Stimulated activated CD4-positive, alpha-beta T cell treated with anti-CD3 and anti-CD28 coated beads, Interleukin-2, amount 100 ng/mL, for 4 hours (primary cell): ENCODE measurements at places on chromosomes 16 and 17.
A peak's percentile ranks its signal among the peaks of the same experiment; 100 is the strongest.

DNA sequence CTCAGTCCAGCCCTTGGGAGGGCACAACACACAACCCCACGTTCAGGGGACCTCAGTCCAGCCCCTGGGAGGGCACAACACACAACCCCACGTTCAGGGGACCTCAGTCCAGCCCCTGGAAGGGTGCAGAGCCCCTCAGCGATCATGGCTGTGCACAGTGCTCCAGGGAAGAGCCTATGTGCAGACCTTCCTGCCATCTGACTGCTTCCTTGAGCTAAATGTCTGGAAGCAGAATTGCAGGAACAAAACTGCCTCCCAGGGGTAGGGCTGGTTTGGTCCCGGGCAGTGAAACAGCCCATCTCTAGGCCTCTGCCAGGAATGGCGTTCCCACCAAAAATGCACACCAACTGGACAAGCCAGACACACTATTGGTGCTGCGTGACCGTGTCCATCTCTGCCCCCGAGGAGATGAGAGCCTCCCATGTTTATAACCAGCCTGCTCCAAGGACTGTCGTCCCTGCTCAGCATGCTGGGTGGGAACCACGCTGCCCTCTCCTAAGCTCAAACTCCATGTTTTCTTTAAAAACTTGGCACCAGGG is 44.0 kb downstream of the ZNF276 start:
- DNase-seq, result no peak

DNA sequence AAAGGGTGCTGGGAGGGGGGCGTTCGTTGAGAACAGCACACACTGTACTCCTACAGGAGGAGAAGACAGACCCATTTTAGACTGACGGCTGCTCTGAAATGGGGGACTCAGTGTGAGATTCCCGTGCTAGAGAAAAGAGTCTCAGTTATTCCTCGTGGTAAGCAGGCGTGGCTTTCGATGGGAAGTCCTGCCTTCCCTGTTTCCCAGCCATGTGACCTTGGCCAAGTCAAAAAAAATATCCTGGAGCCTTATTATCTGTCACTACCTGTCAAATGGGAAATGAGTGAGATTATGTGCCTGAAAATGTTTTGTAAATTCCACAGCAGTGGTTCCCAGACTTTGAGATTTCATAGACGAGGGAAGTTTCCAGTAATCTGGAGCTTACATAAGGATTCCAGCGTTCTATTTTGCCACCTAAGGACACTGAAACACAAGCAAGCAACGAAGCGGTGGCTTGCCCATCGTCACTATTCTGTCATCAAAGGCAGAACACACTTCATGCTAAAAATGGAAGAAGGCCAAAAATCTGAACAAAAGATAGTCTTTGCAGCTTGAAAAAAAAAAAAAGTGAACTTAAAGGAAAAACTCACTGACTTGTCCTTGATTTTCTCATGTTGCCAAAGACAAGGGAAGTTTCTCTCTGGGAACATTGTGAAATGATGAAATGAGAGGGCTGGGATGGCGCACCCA is 253.4 kb upstream of the RPL38 start:
- DNase-seq, result no peak

DNA sequence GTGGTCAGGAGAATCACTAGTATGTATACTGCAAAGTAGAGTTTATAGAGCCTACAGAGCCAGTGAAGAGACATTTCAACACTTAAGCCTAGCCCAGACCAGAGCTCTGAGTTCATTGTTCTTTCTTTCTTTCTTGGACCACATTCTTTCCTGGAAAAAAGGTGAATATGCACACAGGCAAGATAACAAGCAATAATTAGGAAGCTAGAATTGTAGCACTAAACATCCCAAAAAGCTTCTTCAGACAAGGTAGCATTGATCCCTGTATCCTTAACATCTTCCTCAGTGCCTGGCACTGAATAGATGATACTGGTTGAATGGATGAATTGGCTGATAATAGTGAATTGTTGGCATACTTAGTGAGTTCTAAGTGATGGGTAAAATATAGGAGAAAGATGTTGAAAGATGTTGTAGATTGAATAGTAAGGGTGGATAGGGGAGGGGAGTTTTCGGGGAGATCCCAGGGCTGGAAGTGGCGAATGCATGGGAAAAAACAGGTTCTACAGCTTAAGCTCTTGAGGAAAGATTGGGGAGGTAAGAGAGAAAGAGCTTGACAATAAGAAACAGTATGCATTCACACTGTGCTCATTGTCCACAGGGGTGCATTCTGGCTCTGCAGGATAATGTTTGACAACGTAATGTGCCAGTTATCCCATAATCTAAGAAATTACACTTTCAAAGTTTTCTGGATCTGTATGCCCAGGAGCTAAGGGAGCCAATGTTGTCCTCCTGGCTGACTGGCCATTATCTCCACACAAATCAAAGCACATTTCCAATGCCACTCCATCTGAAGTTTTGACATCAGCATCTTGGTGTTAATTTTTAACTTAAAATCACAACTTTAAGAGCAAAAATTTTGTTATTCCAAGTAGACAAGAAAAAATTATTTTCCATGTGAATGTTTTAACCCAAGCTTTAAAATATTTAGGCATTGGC is 35.6 kb downstream of the TUBD1 start:
- no peak for DNase-seq

DNA sequence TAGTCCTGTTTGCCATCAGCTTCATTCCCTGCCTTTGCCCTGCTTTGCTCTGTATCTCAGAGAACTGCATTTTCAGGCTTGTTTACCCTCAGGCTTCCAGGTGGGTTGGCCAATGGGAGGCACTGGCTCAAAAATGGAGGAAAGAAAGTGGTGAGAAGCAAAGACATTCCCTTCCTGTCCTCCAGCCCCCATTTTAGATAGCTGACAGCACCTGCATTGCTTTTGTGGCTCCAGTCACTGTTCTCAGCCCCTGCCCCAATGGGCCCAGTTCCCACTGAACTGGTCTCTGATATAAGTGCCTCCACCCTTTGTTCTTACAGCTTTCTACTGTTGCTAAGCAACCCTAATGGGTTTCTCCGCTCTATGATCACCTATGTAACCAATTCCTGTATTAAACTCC is 19.4 kb upstream of the SDK2 start:
- no peak for DNase-seq

DNA sequence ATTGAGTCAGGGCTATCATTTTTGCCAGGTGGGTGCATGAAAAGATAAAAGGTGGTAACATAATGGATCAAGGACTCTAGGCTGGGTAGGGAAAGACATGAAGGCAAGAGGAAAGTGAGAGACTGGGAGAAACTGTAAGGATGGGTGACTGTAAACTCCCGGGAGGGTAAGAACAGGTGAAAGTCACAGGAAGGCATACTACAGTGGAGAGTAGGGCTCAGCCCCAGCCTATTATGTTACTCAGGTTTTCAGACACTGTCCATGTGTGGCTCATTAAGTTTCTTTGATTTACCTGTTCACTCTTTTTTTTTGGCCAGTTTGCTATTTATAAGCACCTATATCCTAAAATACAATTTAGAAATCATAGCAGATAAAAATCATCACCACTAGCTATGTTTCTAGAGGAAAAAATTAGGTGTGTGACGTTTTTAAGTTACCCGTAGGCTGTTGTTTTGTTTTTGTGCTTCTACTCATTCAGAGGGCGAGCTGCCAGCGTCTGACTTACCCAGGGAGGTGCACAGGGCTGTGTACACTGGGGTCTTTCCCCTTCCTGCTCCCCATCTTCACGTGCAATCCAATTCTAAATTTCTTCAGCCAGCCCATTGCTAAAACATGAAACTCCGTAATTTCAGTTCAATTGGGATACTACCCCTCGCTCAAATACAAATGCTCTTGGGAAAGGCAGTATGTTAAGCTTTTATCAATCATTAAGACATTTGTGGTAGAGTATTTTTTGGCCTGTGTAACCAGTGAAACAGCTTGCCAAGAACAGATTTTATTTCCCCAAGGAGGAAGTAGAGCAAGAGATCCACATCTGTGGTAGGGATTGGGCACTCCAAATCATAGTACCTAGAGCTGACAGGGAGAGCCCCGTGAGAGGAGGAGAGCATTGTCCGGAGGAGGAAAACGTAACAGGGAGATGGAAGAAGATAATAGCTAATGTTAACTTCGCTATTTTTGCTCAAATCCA is 21.7 kb upstream of the VWA3A start:
- DNase-seq, result no peak

- DNase-seq, result no peak
These were observed 34.6 kb downstream of the ATP6V0A1 start for GRCh38 chr17:42493319-42493718.

- DNase-seq, result no peak
These were observed 29.9 kb downstream of the SMURF2 start for GRCh38 chr17:64632194-64632593.

- no peak for DNase-seq
These were observed 238.3 kb downstream of the CPPED1 start for GRCh38 chr16:12565423-12565822.

- no peak for DNase-seq
These were observed 79.6 kb upstream of the CDH11 start for GRCh38 chr16:65201511-65201910.

GRCh38 chr16:30010844-30011713 is at the start of gene DOC2A:
Gene DOC2A, minus strand, starts transcription at chr16:30011027. Its CDS starts 805 bp downstream, at chr16:30010222.
- DNase-seq, result no peak

- no peak for DNase-seq
These were observed 1.2 kb upstream of the AKAP10 start for GRCh38 chr17:19978805-19979211.

- DNase-seq, result no peak
These were observed 1.1 kb downstream of the EPOP start for GRCh38 chr17:38673707-38674013.

GRCh38 chr17:61568219-61569072 is 22.6 kb downstream of the NACA2 start:
- DNase-seq, result no peak

DNA sequence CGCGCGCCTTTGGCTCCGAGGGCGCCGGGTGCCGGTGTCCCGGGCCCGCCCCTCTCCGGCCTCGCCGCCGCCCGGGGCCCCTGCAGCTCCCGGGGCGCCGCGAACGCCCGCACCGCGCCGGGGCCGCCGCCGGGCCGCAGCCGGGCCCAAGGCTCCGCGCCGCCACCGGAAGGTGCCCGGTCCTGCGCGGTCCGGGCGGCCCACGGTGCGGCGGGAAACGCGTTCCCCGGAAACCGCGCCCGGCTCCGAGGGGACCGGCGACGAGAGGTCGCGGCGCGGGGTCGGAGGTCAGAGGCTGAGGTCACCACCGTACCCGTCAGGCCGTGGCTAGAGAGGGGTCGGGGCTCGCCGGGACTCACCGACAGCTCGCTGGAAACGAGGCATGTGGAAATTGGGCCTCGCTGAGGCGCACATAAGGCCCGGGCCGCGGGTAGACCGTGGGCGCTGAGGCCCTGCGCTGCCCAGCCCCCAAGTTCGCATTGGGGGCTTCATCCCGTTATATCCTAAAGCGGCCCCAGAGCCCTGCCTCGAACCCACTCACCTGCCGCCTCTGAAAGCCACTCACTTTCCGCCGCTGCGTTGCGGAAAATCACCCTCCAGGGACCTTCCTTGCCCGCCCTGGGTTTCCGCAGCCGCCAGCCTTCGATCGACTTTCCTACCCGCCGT is at the start of gene DUS1L:
TSS of gene DUS1L (minus strand) at position 167 of the 666 bp plus-strand sequence. CDS start 745 bp downstream, outside the sequence.
- peak; percentile 52 for DNase-seq

- DNase-seq, result no peak
These were observed 5.5 kb upstream of the ZNF771 start for GRCh38 chr16:30401768-30402425.

DNA sequence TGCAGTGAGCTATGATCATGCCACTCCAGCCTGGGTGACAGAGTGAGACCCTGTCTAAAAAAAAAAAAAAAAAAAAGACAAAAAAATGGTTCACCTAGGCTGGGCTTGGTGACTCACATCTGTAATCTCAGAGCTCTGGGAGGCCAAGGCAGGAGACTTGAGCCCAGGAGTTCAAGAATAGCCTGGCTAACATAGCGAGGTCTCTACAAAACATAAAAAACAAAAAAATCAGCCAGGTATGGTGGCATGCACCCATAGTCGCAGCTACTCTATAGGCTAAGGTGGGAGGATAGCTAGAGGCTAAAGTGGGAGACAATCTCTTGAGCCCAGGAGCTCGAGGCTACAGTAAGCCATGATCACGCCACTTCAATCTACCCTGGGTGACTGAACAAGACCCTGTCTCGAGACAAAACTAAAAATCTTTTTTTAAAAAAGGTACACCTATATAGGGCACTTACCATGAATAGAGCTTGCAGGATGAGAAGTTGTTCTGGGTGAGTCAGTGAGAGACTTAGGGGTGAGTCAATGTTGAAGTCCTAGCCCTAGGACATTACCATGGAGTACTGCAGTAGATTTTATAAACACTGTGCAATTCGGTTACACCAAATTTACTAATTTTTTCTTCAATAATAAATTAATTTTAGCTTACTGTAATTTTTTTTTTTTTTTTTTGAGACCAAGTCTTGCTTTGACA is 19.0 kb downstream of the USP32 start:
- no peak for DNase-seq

DNA sequence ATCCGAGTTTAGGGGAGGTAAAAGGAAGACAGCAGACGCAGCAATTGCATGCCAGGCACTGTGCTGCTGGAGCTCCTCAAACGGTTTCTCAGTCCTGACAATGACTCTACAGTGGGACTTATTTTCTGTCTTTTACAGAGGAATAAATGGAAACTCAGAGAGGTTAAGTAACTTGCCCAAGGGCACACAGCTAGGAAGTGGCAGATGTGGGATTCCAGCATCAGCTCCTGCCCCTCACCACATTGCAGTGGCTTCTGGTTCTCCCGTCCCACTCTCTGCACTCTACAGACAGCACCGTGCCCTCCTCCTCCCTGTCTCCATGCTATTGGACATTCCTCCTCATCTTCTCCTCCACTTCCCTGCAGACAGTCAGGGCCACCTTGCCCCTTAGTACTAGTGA is 74.2 kb upstream of the KSR1 start:
- no peak for DNase-seq

GRCh38 chr16:26963109-26963508 is 103.6 kb upstream of the C16orf82 start:
- peak; percentile 6 for DNase-seq

DNA sequence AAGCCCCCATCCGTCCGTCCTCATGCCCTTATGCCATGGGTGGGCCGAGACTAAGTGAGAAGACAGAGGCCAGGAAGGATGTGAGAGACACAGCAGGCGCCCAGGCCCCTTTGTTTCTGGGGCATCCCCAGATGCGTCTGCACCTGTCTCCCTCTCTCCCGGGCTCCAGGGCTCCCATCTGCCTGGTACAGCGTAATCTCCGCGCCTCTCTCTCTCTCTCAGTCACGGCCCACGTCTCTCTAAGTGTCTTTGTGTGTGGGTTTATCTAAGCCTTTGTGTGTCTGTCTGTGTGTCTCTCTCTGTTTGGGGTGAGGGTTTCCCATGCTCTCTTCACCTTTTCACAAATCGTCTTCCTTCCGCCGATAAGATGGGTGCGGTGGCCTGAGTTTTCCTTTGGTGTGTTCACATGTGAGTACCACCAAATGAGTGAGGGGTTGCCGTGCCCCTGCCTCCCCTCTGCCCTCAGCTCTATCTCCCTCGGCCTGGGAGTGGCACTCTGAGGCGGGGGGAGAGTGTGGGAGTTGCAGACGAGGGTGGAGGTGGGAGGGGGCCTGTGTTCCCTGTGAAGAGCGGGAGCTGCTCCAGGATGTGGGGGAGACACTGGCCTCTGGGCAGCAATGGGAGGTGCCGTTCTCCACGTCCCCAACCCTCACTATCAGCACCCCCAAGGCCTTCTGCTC is 25.8 kb upstream of the ABCC3 start:
- no peak for DNase-seq
